ENCODE measurements at places on chromosomes 11 and 22.

DNA sequence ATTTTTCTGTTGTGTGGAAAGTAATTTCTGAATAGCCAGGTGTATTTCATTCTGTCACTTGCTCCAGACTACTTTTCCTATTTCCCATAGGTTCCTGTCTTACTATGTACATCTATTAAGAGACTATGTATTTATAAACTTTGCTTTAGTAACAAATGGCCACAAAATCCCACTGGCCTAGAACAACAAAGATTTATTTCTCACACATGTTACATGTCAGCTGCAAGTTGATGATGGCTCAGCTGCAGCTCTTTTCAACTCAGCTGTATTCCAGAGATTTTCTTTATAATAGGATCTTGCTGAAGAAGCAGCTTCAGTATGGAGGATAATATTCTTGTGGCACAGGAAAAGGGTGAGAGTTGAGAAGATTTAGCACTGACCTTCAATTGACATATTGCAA lies 539.6 kb upstream of the LRRC4C start:
- DNase-seq: no peak

GRCh38 chr11:17590463-17590862 lies 43.4 kb downstream of the OTOG start:
- no peak for DNase-seq

- no peak for DNase-seq
Measured at GRCh38 chr11:13962562-13963168, at the start of gene SPON1. Gene SPON1 (plus strand): TSS chr11:13962723. CDS start chr11:13962905, 182 bp downstream.

- DNase-seq: no peak
Measured at GRCh38 chr11:126246636-126247035, 22.1 kb downstream of the SRPRA start.

GRCh38 chr11:67506426-67507051 lies 1.4 kb upstream of the PITPNM1 start:
- no peak for DNase-seq

- no peak for DNase-seq
Measured at GRCh38 chr11:18757811-18758210, 31.8 kb upstream of the IGSF22 start.

- DNase-seq: no peak
Measured at GRCh38 chr11:43984519-43985385, 42.3 kb downstream of the C11orf96 start.

DNA sequence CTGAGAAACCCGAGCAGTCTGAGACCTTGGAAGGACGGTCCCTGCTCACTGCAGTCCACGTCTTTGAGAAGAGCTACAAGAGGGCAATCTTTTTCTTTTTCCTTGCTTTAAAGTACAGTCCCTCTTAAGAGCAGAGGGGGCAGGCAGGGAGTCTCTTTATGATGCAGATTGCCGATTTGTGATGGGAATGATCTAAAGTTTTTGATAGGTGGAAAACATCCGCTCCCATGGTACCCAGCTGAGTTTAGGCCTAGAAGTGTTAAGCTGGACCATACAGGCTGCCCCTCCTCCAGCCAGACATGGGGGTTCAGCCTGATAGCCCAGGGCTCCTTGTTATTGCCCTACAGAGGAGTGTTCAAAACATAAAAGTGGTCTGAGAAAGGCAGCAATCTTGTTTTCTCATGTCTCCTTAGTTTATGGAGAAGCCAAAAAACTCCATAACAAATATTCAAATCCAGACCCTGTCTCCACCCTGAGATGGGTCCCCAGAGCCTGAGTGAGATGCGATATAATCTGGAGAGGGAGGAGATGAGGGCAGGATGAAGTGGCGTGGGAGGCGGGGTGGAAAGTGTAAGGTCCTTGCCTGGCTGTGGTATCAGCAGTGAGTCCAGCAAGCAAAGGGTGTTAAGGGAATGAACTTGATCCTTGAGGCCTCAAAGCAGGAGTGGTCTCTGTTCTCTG lies 135.1 kb downstream of the FDX1 start:
- no peak for DNase-seq
